ENCODE measurements at places on chromosomes 4 and X.

GRCh38 chrX:115547448-115547847 is 13.5 kb upstream of the PLS3 start:
- no peak for DNase-seq

GRCh38 chr4:2858451-2859217 is 15.0 kb downstream of the ADD1 start:
- no peak for DNase-seq

GRCh38 chr4:152455311-152455710 is 80.6 kb downstream of the FBXW7 start:
- no peak for DNase-seq

GRCh38 chrX:70422851-70423341 is at the start of gene GDPD2:
Gene GDPD2, plus strand, starts transcription at chrX:70423314. Its CDS starts 1,671 bp downstream, at chrX:70424985.
- DNase-seq = no peak

GRCh38 chr4:52643785-52644244 is 15.3 kb downstream of the USP46 start:
- no peak for DNase-seq

DNA sequence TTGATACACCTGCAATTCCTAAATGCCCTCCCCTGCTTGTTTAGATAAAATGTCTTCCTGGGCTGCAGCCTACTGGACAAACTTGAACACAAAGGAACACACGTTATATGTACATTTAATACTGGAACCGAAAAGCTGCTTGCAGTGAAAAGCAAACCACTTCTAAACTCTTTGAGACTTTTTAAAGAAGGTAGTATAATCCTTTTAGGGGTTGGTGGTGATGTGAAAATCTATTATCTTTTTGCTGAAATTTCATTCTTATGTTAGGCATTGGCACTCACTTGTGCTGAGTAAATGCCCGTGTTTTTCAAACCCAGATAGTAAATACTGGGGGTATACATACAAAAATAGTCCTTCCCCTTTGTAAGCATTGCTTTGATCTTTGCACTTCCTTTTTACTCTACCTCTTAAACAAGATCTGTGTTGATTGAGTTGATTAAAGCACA is 2.2 kb downstream of the NFKB1 start:
- DNase-seq = no peak

All from left lung (tissue), 14 donors.